ENCODE measurements at places on chromosomes 6 and 20.
A peak's percentile ranks its signal among the peaks of the same experiment; 100 is the strongest.

GRCh38 chr6:118743746-118744145, 92.4 kb upstream of the CEP85L start:
- DNase-seq, result no peak

GRCh38 chr6:20292905-20293304, 80.6 kb upstream of the MBOAT1 start:
- DNase-seq, result no peak

DNA sequence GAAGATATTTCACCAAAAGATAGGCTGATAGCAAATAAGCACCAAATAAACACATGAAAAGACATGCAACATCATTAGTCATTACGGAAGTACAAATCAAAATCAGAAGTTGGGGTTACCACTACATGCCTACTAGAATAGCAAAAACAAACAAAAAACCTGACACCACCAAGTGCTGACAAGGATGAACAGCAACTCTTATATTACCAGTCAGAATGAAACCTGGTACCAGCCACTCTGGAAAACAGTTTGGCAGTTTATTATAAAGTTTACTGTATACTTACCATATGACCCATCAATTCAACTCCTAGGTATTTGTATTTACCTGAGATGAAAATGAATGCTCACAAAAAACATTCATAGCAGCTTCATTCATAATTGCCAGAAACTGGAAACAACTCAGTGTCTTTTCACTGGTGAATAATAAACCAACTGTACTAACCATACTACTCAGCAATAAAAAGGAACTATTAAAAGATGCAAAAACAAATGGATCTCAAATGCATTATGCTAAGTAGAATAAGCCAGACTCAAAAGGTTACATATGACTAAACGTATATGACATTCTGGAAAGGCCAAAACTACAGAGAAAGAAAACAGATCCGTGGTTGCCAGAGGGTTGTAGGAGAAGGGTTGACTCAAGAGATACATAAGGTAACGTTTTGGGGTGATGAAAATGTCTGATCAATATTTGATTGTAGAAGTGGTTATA, 33.0 kb downstream of the NUP153 start:
- DNase-seq, result no peak

DNA sequence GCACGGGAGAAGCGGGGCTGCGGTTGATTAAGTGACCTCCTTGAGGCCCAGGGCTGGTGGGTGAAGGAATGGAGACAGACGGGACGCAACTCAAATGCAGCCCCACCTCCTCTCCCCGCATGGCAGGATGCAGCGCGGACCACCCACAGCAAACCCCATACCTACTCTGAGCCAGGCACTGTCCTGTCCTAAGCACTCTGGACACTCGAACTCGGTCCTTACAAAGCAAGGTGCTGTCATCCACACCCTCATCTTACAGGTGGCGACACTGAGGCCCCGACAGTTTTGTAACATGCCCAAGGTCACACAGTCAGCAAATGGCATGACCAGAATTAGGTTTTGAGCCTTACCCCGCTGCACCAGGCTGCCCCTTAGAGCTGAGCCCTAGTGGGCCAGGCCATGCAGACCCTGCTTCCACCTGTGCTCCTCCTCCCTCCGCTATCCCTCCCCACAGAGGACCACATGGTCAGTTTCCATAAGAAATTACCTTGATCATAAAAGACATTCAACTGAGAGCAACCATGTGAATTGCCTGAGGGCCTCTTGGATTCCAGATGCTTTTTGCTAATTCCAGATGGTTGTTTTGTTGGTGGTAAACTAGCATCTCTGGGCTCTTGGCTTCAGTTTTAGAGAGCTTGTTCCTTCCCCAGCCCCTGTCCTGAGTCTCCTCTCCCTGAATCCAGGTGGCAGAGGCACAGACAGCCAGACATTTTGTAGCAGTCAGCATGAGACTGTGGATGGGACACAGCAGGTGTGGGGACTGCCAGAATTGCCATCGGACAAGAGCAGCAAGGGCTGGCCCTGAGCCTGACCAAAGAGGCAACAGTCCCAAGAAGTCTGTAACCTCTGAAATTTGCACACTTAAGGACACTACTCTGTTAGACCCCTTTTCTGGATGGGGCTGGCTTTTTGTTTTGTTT, 171.9 kb upstream of the PMEPA1 start:
- DNase-seq, result no peak

- DNase-seq, result no peak
Measured at GRCh38 chr6:157909282-157909664, 72.4 kb upstream of the SYNJ2 start.

DNA sequence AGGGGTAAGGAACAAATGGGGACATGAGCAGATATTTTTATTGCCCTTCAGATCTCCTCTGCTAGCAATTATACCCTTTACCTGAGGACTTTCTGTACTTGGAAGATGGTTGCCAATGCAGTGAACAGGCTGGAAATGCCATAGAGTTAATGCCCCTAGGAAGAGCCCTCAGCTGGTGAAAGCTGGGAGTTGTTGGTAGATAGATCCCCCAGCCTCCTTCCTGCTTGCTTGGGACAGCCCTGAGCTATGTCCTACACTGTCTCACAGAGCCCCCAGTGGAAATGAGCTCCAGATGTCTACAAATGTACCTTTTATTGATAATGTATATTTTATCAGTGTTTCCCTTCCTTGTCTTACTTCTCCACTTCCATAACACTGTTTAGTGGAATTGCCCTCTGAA, 87.6 kb upstream of the PAK5 start:
- no peak for DNase-seq

GRCh38 chr6:139016337-139017213, 12.0 kb upstream of the ABRACL start:
- DNase-seq, result no peak

- peak; percentile 17 for DNase-seq
Measured at GRCh38 chr6:86192123-86192522, 549.4 kb upstream of the SYNCRIP start.
